ENCODE measurements at places on chromosomes 11 and 22.

- H3K27ac ChIP-seq, result no peak overlapping the region
- H3K4me3 ChIP-seq, result no peak overlapping the region
- no peaks in the 10 kb centered on the region for H3K27me3 ChIP-seq
- peaks cover 4% of the 10 kb centered on the region for H3K4me1 ChIP-seq
Observed at GRCh38 chr22:26748845-26749244, 91.5 kb downstream of the MIAT start.

DNA sequence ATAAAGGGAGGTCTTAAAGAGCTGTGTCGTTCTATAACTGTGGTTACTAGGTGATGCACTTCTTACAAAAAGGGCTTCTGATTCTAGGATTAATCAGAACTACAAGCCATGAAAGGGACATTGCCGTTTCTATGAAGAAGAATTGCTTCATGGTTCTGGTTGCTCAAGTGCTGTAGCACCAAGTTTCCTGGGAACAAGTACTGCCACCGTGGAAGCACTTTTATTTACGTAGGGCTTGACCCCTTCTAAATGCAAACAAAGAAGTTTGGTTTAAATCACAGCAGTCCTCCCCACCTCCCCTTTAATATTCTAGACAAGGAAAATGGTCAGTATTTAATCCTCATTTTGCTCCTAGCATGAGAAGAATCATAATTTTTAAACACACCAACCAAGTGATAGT lies 9.8 kb downstream of the YAP1 start:
- DNase-seq, result no peak
- H3K4me1 ChIP-seq, result no peaks in the 10 kb centered on the region
- H3K27ac ChIP-seq, result no peak overlapping the region
- no peak overlapping the region for H3K4me3 ChIP-seq
- peaks cover 23% of the 10 kb centered on the region for H3K27me3 ChIP-seq

GRCh38 chr22:48581205-48581766 lies 1246.4 kb downstream of the BRD1 start:
- DNase-seq, result no peak
- no peak overlapping the region for H3K27ac ChIP-seq
- no peaks in the 10 kb centered on the region for H3K36me3 ChIP-seq
- H3K4me3 ChIP-seq, result no peak overlapping the region

- no peaks in the 10 kb centered on the region for H3K27me3 ChIP-seq
- peaks cover 20% of the 10 kb centered on the region for H3K4me1 ChIP-seq
- no peak overlapping the region for H3K27ac ChIP-seq
- DNase-seq, result no peak
- no peak overlapping the region for H3K4me3 ChIP-seq
- peaks cover 20% of the 10 kb centered on the region for H3K36me3 ChIP-seq
Observed at GRCh38 chr22:46755525-46755924, 6.9 kb upstream of the TBC1D22A start.

DNA sequence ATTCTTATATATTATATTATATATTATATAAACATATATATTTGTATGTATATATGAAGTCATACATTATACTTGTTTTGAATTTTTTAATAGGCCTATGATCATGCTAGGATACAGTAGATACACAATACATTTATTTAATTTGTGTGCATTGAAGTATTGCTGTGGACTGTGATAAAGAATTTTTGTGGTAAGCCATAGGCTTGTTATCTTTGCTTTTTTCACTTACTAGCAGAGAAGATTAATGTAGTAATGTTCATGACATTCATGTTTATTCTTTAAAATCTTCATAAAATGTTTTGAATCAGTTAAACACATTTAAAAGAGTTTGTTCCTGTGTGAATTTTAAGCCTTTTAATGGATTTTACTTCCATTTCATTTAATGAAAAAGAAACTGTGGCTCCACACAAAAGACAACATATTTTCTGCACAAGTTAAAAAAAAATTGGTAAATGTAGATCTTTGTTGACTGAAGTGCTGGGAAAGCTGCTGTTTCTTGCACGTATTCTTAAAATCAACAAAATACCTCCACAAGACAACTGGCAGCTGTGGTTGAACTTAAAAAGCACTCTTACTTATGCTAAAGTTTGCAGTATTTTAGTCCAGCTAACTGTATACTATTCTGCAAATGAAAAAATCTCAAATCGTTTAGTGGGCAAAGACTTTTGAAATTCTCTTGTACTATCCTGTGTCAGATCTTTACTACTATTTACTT lies 156.2 kb downstream of the TMEM135 start:
- H3K4me1 ChIP-seq, result peaks cover 3% of the 10 kb centered on the region
- no peaks in the 10 kb centered on the region for H3K27me3 ChIP-seq
- no peak overlapping the region for H3K27ac ChIP-seq
- no peaks in the 10 kb centered on the region for H3K36me3 ChIP-seq

GRCh38 chr11:18802381-18803257 lies 11.0 kb upstream of the PTPN5 start:
- peak; percentile 66 for DNase-seq
- no peak overlapping the region for H3K27ac ChIP-seq
- no peak overlapping the region for H3K4me3 ChIP-seq
- no peaks in the 10 kb centered on the region for H3K4me1 ChIP-seq

DNA sequence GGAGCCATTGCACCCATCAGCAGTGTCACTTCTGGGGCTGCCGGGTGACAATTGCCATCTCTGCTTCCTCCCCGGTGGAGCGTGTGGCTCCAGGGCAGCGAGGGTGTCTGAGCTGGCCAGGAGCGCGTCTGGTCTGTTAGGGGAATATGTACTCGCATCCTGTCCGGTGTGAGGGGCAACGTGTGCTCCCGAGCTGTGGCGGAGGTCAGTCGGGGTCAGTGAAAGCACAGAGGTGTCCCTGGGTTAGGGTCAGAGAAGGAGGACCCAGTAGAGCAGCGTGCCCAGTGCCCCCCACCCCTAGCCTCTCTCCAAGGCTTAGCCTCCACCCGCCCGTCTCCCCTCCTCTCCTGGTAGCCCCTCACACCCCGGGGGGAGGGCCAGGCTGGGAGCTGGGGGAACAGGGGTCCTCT lies 1.5 kb downstream of the CLCF1 start:
- peak overlapping the region; percentile 56 for H3K4me3 ChIP-seq
- peaks cover 27% of the 10 kb centered on the region for H3K27me3 ChIP-seq
- peaks cover 56% of the 10 kb centered on the region for H3K4me1 ChIP-seq
- no peak overlapping the region for H3K27ac ChIP-seq
- no peak for DNase-seq
- H3K36me3 ChIP-seq, result no peaks in the 10 kb centered on the region
